ENCODE measurements at places on chromosomes 1 and 21.

GRCh38 chr1:6603915-6604558, 1.4 kb upstream of the KLHL21 start:
- peaks cover 25% of the 10 kb centered on the region for H3K4me1 ChIP-seq
- peak overlapping the region; percentile 91 for H3K27ac ChIP-seq
- no peaks in the 10 kb centered on the region for H3K27me3 ChIP-seq
- peaks cover 27% of the 10 kb centered on the region for H3K36me3 ChIP-seq
- DNase-seq: no peak

- peaks cover 22% of the 10 kb centered on the region for H3K27me3 ChIP-seq
- H3K36me3 ChIP-seq: peaks cover 5% of the 10 kb centered on the region
- DNase-seq: no peak
- peaks cover 8% of the 10 kb centered on the region for H3K4me1 ChIP-seq
- no peak overlapping the region for H3K4me3 ChIP-seq
- no peak overlapping the region for H3K27ac ChIP-seq
Observed at GRCh38 chr1:232725305-232726047, 79.7 kb upstream of the MAP10 start.

- no peak overlapping the region for H3K27ac ChIP-seq
- DNase-seq: no peak
- no peaks in the 10 kb centered on the region for H3K36me3 ChIP-seq
Observed at GRCh38 chr1:68216089-68216772, 16.1 kb downstream of the WLS start.

GRCh38 chr1:218660678-218661053, 315.5 kb downstream of the TGFB2 start:
- H3K27me3 ChIP-seq: no peaks in the 10 kb centered on the region
- no peaks in the 10 kb centered on the region for H3K4me1 ChIP-seq
- no peaks in the 10 kb centered on the region for H3K36me3 ChIP-seq
- H3K27ac ChIP-seq: no peak overlapping the region
- no peak for DNase-seq

DNA sequence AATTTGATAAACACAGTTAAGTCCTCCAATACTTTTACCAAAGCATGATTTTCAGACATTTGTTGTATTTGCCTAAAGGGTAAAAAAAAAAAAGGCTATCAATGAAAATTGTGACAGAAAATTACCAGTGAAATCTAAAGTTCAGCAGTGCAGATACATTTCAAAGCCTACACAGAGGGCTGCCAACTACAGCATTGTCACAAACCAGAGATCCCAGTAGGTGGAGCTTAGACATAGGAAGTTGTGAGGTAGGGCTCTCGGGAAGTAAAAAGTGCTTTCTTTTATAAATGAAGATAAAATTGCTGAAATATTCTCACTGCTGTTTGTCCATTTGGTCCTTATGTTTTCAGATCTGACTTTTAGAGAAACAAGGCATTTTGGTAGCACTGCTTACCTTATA, 123.0 kb downstream of the DYRK1A start:
- no peaks in the 10 kb centered on the region for H3K27me3 ChIP-seq
- H3K4me3 ChIP-seq: no peak overlapping the region

- H3K4me3 ChIP-seq: no peak overlapping the region
- H3K36me3 ChIP-seq: no peaks in the 10 kb centered on the region
- H3K27ac ChIP-seq: no peak overlapping the region
- no peak for DNase-seq
- no peaks in the 10 kb centered on the region for H3K4me1 ChIP-seq
Observed at GRCh38 chr1:50208315-50208714, 99.6 kb downstream of the ELAVL4 start.

- H3K27me3 ChIP-seq: peaks cover 83% of the 10 kb centered on the region
- no peaks in the 10 kb centered on the region for H3K4me1 ChIP-seq
- no peaks in the 10 kb centered on the region for H3K36me3 ChIP-seq
Observed at GRCh38 chr1:224767676-224768075, 151.6 kb downstream of the CNIH3 start.

- DNase-seq: no peak
- peak overlapping the region; percentile 89 for H3K27ac ChIP-seq
- peak overlapping the region; percentile 56 for H3K4me3 ChIP-seq
- no peaks in the 10 kb centered on the region for H3K27me3 ChIP-seq
- peaks cover 32% of the 10 kb centered on the region for H3K36me3 ChIP-seq
Observed at GRCh38 chr21:44019568-44019958, 7.5 kb downstream of the TRAPPC10 start.

GRCh38 chr1:246573491-246573890, 7.2 kb downstream of the CNST start:
- peaks cover 3% of the 10 kb centered on the region for H3K36me3 ChIP-seq
- DNase-seq: no peak
- H3K4me3 ChIP-seq: no peak overlapping the region
- H3K27ac ChIP-seq: no peak overlapping the region

GRCh38 chr1:172283766-172284165, 136.7 kb upstream of the C1orf105 start:
- DNase-seq: no peak
- no peaks in the 10 kb centered on the region for H3K36me3 ChIP-seq
- no peaks in the 10 kb centered on the region for H3K4me1 ChIP-seq

- peaks cover 3% of the 10 kb centered on the region for H3K36me3 ChIP-seq
- H3K27me3 ChIP-seq: peaks cover 9% of the 10 kb centered on the region
- H3K27ac ChIP-seq: no peak overlapping the region
- DNase-seq: peak; percentile 42
- H3K4me3 ChIP-seq: no peak overlapping the region
Observed at GRCh38 chr1:9615316-9616063, 26.8 kb downstream of the TMEM201 start.

DNA sequence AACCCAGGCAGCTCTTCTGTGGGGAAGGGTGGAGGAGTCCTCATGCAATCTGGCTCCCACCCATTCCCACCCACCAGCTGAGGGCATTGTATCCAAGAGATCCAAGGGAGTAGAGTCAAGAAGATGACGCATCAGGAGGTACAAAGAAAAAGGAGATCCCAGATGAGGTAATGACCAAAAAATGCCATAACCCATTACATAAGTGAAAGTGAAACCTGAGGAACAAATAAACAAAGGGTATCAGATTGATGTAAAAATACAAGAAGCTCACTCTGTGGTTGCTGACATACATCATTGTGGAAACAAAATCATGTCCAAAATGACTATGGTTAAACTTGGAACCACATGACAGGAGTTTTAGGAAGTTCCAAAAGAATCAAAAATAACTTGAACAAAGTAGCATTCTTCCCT, 42.5 kb downstream of the CCN1 start:
- no peak overlapping the region for H3K4me3 ChIP-seq
- no peaks in the 10 kb centered on the region for H3K36me3 ChIP-seq

DNA sequence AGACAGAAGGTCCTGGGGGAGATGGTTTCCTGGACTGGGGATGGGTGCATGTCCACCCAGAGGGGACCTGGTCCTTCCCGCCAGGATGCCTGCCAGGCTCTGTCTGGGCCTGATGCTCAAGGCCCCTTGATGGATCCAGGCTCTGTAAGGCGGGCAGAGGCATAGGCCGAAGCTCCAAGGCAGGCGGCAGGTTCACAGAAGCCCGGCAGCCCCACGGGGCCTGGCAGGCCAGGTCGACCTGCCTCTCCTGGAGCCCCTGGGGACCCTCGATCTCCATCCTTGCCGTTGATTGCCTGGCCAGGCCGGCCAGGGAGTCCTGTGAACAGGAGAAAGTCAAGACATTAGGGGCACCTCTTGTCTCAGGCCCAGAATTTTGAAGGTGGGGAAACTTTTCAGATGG, 16.0 kb downstream of the COL9A2 start:
- no peak overlapping the region for H3K27ac ChIP-seq
- DNase-seq: no peak
- H3K4me1 ChIP-seq: no peaks in the 10 kb centered on the region
- no peak overlapping the region for H3K4me3 ChIP-seq
- H3K27me3 ChIP-seq: no peaks in the 10 kb centered on the region

DNA sequence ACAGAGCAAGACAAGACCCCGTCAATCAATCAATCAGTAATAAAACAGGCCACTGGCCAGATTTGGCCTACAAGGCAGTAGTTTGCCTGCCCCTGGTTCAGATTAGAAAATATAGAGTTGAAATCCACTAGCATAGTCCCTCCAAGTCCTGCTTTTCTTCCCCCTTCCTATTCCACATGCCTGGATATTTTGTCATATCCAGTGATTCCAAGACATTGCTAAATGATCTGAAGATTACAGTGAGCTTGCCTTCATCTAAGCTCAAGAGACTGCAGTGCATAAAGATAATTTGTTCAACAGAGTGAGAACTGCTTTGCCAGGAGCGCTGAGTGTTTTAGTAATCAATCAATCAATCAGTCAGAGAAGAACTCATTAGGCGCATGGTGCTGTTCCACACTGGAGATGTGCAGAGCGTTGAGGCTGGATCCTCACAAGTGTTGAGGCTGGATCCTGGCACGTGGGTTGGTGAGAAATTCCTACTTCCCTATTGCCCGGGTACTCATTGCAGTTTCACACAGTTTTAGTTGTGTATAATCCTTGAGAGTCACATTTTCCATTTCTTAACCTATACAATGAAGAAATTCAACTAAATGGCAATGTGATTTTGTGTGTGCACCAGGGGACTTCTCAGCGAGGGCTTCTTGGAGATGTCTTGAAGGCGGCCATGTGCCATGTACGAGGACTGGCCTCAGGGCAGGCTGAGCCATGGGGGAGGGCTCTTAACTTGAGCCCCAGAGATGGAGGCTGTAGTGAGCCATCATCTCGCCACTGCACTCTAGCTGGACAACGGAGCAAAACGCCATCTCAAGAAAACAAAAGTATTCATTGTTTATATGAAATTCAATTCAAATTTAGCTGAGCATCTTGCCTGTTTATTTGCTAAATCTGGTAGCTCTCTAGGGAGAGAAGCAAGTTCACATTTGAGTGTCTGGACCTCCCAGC, 76.3 kb downstream of the TOMM20 start:
- no peak for DNase-seq
- peaks cover 3% of the 10 kb centered on the region for H3K4me1 ChIP-seq
- H3K36me3 ChIP-seq: no peaks in the 10 kb centered on the region
- H3K4me3 ChIP-seq: no peak overlapping the region
- H3K27me3 ChIP-seq: no peaks in the 10 kb centered on the region

- DNase-seq: no peak
- H3K4me1 ChIP-seq: no peaks in the 10 kb centered on the region
- H3K4me3 ChIP-seq: no peak overlapping the region
- peaks cover 3% of the 10 kb centered on the region for H3K36me3 ChIP-seq
Observed at GRCh38 chr1:240455228-240455821, 156.6 kb downstream of the GREM2 start.

GRCh38 chr1:47460456-47460855, 22.6 kb downstream of the FOXD2 start:
- H3K36me3 ChIP-seq: peaks cover 2% of the 10 kb centered on the region
- H3K4me3 ChIP-seq: no peak overlapping the region
- H3K4me1 ChIP-seq: no peaks in the 10 kb centered on the region
- no peak overlapping the region for H3K27ac ChIP-seq
- H3K27me3 ChIP-seq: peaks cover 83% of the 10 kb centered on the region

- no peak overlapping the region for H3K27ac ChIP-seq
- peaks cover 8% of the 10 kb centered on the region for H3K4me1 ChIP-seq
- H3K4me3 ChIP-seq: peak overlapping the region; percentile 67
Observed at GRCh38 chr1:9181990-9182783, 52.4 kb upstream of the H6PD start.

DNA sequence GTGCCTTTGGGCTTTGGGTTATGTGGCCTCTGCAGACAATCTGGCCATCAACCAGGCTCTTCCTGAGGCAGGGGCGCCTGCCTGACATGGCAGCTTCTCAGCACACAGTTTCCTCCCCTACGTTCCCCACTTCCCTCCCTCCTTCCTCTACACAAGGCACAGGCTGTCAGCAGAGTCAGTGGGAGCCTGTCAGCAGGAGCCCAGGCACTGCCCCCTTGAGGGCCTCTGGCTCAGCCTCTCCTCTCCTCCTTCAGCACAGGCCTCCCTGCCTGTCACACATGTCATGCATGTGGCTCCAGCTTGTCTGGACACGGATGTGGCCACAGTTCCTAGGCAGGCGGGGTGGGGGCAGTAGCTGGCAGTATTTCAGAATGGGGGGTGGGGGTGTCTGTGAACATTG, 52.2 kb upstream of the ARTN start:
- no peaks in the 10 kb centered on the region for H3K36me3 ChIP-seq
- no peak overlapping the region for H3K27ac ChIP-seq
- no peak for DNase-seq
- no peaks in the 10 kb centered on the region for H3K4me1 ChIP-seq
- H3K4me3 ChIP-seq: no peak overlapping the region

DNA sequence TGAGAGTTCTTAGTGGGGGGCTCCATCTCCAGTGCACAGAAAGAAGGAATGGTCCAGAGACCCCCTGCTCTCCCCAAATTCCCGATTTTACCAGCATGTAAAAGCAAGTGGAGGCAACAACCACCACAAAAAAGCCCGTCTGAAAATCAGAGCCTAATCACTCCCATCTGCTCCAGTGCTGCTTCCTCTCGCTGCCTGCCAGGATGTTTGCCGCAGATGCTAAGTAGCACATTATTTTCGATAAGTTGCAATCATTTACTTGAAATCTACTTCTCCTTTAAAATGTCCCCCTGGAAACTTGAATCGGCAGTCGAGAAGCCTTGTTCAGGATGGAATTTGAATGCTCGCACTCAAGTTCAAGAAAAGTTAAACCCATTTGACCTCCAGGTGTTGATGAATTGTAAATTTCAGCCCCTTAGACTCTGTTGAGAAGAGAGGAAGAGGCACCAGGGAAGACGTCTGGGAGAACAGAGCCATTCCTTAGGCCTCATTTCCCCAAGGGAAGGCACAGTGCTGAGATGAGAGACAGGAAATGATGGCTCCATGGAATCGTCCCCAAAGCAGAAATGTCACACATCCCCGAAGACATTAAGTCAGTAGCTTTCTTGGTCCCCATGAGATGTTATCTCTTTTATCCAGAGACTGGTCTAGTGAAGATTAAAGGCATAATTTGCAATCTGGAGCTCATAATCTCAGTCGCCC, 221.3 kb downstream of the PBX1 start:
- no peak overlapping the region for H3K27ac ChIP-seq
- peaks cover 4% of the 10 kb centered on the region for H3K27me3 ChIP-seq
- no peak for DNase-seq

DNA sequence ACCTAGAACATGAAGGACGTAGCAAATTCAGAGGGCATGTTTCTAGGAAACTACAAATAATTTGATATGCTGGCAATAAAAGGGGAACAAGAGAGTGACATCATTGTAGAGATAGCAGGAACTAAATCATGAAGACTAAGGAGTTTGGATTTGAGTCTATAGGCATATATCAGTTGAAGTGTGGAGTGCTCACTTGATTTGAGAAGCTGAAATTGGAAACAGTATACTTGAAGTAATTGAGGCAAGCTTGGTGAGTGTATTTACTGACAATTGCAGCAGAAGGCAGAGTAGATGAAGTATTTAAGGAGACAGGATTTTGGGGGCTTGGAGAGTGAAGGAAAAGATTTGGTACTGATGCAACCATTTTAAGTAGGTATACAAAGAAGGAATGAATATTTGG, 6.4 kb upstream of the TMCO2 start:
- H3K4me3 ChIP-seq: peak overlapping the region; percentile 30
- peaks cover 9% of the 10 kb centered on the region for H3K4me1 ChIP-seq
- peak overlapping the region; percentile 7 for H3K27ac ChIP-seq
- no peaks in the 10 kb centered on the region for H3K27me3 ChIP-seq
- H3K36me3 ChIP-seq: peaks cover 20% of the 10 kb centered on the region
- DNase-seq: no peak

- no peak overlapping the region for H3K27ac ChIP-seq
- no peaks in the 10 kb centered on the region for H3K36me3 ChIP-seq
- peaks cover 30% of the 10 kb centered on the region for H3K27me3 ChIP-seq
- no peak for DNase-seq
Observed at GRCh38 chr21:35885942-35886541, 174.3 kb downstream of the SETD4 start.
